Trophoblast cell (in vitro differentiated cells and primary cell): ENCODE measurements at places on chromosomes 4 and X.

DNA sequence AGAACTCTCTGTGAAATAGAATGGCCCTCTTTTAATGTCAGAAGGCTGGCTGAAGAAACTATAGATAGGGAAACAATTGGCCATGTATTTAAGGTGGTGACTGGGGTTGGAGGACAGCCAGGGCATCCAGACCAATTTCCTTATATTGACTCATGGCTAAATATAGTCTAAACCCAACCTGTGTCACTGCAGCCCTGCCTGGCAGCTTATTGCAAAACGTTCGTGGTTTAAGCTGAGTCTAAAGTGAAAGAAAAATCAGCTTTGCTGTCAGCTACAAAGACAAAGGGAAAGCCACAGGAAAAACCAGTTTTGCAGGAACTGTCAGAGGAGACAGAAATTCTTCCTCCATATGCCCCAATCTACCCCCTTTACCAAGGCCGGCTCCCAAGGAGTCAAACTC is 902.8 kb upstream of the NDST4 start:
- H3K27me3 ChIP-seq, result peaks cover 2% of the 10 kb centered on the region
- no peaks in the 10 kb centered on the region for H3K4me1 ChIP-seq
- H3K4me3 ChIP-seq, result no peak overlapping the region
- DNase-seq, result peak; percentile 33
- H3K27ac ChIP-seq, result no peak overlapping the region
- H3K36me3 ChIP-seq, result peaks cover 4% of the 10 kb centered on the region

- no peak for DNase-seq
- H3K27ac ChIP-seq, result no peak overlapping the region
- H3K4me1 ChIP-seq, result no peaks in the 10 kb centered on the region
- no peaks in the 10 kb centered on the region for H3K36me3 ChIP-seq
Measured at GRCh38 chrX:151042842-151043241, 59.7 kb downstream of the HMGB3 start.

DNA sequence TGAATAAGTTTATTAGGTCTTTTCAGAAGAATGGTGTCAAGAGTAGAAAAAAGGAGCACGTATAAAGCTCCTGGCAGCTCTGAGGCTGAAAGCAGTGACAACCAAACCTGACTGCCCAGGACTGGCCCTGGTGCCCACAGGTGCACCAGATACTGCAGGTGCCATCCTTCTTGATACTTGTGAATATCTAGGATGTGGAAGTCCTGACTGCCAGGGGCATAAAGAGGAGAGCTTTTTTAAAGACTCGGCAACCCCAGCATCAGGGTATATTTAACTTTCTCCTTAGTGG is 60.7 kb downstream of the TMEM150C start:
- no peaks in the 10 kb centered on the region for H3K4me1 ChIP-seq
- no peak for DNase-seq
- no peak overlapping the region for H3K4me3 ChIP-seq

DNA sequence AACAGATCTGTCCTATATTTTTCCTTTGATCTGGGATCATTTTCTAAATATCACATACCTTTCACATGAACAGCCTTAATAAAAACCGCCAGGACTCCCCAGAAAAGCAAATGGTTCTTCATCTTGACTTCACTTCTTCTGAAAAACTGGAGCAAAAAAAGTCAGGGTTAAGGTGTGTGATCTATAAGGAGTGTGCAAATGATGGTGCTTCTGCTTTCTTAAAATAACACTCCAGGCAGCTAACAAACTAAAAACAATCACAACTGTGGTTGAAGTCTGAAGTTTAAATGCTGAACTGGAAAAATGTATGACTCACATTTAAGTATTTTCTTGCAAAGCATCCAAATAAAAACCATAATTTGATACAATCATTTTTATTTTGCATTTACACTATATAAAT is at the start of gene JCHAIN:
TSS of gene JCHAIN (minus strand) at position 140 of the 400 bp plus-strand sequence. CDS start at position 122, 18 bp downstream.
- no peak within 1 kb of the TSS for H3K27ac ChIP-seq
- H3K27me3 ChIP-seq, result no peaks in the 10 kb centered on the region
- no peak within 1 kb of the TSS for H3K4me3 ChIP-seq
- no peaks in the 10 kb centered on the region for H3K36me3 ChIP-seq

- no peaks in the 10 kb centered on the region for H3K4me1 ChIP-seq
- DNase-seq, result no peak
- H3K27ac ChIP-seq, result no peak overlapping the region
- no peak overlapping the region for H3K4me3 ChIP-seq
- H3K27me3 ChIP-seq, result no peaks in the 10 kb centered on the region
Measured at GRCh38 chrX:148422526-148422925, 77.9 kb upstream of the AFF2 start.

DNA sequence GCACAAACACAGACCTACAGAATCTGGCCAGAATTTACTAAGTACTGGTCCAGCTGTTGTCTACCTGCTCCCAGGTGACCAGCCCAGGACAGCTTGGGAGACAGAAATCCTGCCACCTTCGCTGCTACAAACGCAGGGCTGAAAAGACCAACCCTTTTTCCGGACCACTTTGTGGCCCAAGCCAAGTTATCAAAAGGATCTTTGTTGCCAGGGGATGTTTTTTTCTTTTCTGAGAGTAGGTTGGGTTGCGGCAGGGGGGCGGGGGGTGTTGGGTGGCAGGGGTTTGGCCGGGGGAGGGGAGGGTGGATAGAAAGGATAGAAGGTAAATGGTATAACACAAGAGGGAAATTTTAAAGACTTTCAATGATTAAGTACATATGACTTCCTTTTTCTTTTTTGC is 63.4 kb downstream of the STOX2 start:
- no peak overlapping the region for H3K4me3 ChIP-seq
- H3K27me3 ChIP-seq, result no peaks in the 10 kb centered on the region
- H3K36me3 ChIP-seq, result no peaks in the 10 kb centered on the region
- DNase-seq, result no peak

GRCh38 chrX:132615391-132616131 is 126.7 kb upstream of the MBNL3 start:
- no peak for DNase-seq
- H3K27ac ChIP-seq, result no peak overlapping the region
- no peaks in the 10 kb centered on the region for H3K4me1 ChIP-seq
- H3K27me3 ChIP-seq, result no peaks in the 10 kb centered on the region
- H3K36me3 ChIP-seq, result no peaks in the 10 kb centered on the region

GRCh38 chr4:25856756-25857155 is 6.0 kb downstream of the SEL1L3 start:
- no peaks in the 10 kb centered on the region for H3K27me3 ChIP-seq
- H3K27ac ChIP-seq, result no peak overlapping the region
- DNase-seq, result peak; percentile 96
- peaks cover 5% of the 10 kb centered on the region for H3K4me1 ChIP-seq

GRCh38 chr4:11622961-11623725 is 194.4 kb upstream of the HS3ST1 start:
- no peaks in the 10 kb centered on the region for H3K4me1 ChIP-seq
- DNase-seq, result no peak
- H3K4me3 ChIP-seq, result no peak overlapping the region

GRCh38 chr4:130131536-130131935 is 1035.6 kb downstream of the C4orf33 start:
- H3K4me1 ChIP-seq, result no peaks in the 10 kb centered on the region
- no peak overlapping the region for H3K4me3 ChIP-seq
- no peak for DNase-seq

DNA sequence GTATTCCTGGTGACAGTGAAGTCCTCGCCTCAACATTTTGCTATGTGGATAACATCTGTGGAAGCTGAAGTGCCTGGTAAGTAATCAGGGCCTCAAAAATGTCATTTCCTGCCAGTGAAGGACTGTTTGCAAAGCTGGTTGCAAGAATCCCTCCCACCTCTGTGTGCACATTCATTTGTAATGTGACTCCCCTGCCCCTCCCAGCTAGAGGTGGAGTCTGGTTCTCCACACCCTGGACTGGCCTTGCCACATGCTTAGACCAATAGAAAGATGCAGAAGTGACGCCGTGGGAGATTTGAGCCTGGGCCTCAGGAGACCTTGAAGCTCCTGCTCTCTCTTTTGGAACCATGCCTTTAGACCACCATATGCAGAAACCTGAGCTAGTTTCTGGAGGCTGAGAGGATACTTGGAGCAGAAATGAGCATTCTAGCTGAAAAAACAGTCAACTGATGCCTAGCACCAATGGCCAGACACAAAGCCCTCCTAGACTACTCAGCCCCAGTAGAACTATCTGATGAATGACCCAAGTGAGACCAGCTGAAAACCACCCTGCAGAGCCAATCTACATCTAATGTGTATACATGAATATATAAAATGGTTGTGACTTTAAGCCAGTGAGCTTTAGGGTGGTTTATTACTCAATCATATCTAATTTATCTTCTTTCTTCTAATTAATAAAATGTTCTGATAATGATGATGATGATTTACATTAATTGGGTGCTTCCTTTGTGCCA is 47.8 kb upstream of the CRMP1 start:
- H3K27ac ChIP-seq, result no peak overlapping the region
- no peak for DNase-seq
- H3K4me3 ChIP-seq, result no peak overlapping the region
- no peaks in the 10 kb centered on the region for H3K36me3 ChIP-seq

DNA sequence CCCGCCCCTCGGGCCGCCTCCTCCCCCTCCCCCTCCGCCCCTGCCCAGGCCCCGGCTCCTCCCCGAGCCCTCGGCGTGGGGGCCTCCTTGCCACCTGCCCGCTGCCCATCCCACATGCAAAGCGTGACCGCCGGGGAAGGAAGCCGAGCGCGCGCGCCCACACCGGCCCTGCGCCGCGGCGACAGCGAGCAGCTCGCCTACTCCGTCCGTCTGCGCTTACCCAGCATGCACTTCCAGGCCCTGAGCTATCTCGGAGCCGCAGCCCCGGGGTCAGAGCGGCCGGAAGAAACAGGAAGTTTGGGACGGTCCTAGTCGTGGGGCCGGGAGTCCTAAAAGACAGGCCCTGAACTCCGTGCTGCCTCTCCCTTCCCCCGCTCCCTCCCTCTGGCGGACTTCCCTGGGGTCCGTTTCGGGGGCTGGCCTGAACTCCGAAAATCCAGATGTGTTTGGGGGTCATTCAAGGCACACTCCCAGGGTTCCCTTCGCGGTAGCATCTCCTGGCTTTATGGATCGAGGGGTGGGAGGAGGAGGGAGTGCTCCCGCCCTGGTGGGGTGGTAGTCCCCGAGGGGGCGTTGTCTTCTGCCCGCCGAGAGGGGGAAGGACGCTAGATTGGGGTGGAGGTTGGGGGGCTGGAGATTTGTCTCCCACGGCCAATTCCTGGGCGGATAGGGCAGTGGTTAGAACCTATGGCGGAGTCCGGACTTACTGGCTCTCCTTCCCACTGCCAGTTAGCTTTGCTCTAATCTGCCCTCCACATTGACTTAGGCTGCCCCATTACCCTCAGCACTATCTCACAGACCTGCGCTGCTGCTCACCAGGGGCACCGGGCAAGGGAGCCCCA is 25.0 kb upstream of the BCORL1 start:
- no peak overlapping the region for H3K27ac ChIP-seq
- peak overlapping the region; percentile 67 for H3K4me3 ChIP-seq
- no peaks in the 10 kb centered on the region for H3K36me3 ChIP-seq
- DNase-seq, result peak; percentile 64
- peaks cover 22% of the 10 kb centered on the region for H3K4me1 ChIP-seq
- H3K27me3 ChIP-seq, result no peaks in the 10 kb centered on the region
